ENCODE measurements at places on chromosomes 6 and 20.

- no peak for DNase-seq
Observed at GRCh38 chr6:4675121-4675520, 101.1 kb upstream of the CDYL start.

DNA sequence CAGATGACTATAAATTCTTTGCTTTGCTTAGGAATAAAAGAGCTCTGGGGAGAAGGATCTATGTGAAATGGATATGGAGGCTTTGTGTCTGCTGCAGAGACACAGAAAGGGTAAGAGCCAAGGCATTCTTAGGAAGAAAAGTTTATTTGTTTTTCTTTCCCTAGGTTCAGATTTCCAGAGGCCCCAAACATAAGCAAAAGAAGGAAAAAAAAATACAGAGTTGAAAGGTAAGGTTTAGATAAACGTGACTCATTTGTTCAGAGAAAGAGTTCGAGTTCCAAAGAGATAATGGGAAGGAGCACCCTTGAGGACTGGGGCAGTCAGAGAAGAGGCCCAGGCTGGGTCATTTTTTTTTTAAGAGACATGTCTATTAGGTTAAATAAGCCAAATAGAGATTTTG is 27.4 kb upstream of the BMP5 start:
- peak; percentile 46 for DNase-seq

DNA sequence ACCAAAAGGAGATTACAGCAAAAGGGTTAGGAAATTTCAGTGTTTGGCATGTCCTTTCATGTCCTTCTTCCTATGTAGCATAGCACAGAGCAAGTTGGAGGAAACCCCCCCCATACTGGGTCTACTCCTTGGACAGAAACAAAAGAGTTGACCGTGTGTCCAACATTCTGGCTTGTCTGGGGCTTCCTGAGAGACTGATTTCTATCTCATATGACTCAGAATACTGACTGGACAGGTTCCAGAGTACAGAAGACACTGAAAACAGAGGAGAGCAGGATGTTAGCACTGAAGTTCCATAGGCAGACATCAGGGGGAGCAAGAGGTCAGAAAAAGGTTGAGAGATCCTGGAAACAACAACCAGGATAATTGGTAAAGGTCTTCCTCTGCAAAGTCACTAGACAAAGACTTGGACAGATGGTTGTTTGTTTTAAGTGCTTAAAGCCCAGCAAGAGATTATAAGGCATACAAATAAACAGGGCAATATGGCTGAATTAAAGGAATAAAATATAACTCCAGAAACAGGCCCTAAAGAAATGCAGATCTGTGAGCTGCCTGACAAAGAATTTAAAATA is 48.4 kb downstream of the USP49 start:
- DNase-seq, result peak; percentile 93

- no peak for DNase-seq
Observed at GRCh38 chr6:126605089-126605488, 265.2 kb downstream of the CENPW start.

DNA sequence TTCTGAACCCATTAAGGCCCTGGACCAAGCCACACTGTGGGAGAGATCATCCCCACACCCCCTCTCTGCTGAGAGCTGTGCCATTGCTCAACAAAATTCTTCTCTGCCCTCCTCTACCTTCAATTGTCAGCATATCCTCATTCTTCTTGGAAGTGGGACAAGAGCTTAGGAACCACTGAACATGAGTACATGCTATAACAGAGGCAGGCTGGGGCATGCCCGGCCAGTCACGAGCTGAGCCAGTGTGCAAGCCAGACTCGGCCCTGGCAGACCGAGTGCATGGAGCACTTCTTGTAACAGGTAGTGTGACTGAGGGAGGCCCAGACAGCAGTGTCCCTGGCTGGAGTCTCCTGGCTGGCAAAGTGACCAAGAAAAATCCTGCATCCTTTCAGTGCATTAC is 149.2 kb downstream of the MOXD1 start:
- DNase-seq, result no peak

DNA sequence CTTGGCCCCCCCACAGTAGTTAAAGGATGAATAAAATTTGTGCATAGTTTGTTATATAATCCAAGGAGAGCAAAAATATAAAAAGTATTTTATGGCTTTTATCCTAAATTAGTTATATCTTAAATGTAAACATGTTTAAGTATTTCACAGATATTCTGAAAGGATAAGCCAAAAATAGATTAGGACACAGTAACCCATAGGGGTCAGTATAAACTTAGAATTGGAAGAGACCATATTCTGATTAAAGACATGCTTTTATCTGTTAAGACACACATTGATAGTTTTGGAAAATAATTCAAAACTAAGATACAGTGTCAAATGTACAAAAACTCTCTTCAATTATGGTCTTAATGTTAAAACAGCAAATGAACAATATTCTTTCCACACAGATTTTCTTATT is 4.5 kb upstream of the SERINC1 start:
- peak; percentile 25 for DNase-seq

DNA sequence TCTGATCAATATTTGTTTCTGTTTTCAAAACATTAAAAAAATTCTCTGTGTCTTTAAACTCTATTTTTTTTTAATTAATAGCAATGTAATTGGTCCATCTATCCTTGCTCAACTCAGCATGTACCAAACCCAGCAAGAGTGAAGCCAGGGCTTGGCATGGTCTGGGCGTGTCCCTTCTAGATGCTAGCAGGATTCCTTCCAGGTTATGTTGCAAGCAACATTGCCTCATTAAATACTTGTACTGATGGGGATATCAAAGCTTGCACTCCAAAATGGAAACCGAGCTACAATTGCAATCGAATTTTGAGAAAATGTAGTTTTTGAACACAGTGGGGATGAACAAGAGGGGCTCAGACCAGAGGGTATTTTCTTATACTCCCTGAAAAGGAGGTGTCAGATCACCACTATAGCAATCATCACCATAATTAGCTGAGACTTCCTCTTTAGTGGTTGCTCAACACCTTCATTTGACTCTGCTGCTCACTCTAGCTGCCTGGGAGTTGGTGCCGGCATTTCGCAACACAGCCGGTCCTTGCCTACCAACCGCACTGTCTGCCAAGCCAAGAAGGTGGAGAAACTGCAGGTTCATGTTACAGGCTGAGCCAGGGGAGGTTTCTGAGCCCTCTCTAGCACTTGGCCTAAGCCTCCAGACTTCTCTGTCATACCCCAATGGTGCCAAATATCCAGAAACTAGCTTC is 67.8 kb upstream of the RALGAPA2 start:
- peak; percentile 14 for DNase-seq

- DNase-seq, result peak; percentile 94
Observed at GRCh38 chr6:155171109-155171746, 92.6 kb upstream of the CLDN20 start.

DNA sequence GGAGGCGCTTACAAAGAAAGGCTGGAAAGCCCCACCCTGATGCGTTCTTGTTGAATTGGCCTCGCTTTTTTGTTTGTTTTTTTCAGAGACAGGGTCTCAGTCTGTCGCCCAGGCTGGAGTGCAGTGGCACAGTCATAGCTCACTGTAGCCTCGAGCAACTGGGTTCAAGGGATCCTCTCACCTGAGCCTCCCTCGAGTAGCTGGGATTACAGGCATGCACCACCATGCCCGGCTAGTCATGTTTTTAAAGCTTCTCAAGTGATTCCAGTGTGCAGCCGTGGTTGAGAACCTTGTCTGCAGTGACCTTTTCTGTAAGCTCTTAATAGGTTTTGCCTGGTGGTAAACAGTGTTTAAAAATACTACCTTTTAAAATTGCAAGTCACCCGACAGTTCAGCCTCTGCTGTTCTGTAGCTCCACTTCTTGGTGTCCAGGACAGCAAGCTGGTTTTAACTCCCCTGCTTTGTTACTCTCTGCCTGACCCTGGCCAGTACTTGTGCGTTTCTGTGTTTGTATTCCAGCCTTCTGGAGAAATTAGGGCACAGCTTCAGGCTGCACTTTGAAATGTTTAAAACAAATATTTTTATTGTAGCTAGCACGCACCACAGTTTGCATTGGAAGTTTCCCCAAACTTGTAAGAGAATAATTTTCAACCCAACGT is 54.4 kb downstream of the KDM1B start:
- DNase-seq, result no peak

- DNase-seq, result peak; percentile 9
Observed at GRCh38 chr6:88629838-88630494, 333.5 kb downstream of the RNGTT start.

DNA sequence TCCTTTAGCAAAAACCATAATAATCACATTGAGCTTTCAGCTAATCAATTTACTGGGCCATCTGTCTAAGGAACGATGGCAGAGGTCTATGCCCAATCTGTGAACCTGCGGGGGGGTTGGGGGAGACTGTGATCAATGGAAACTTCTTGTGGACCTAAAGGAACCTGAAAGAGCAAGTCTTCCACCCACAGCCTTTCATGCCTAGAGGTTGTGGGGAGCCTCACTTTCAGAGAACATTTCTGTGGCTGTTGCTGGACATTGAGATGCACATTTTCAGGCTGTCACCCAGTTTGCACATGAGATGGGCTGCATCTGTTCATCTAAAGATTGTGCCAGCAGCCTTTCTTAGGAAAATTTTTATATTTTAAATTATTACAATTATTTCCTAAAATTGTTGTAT is 310.0 kb upstream of the SPTLC3 start:
- no peak for DNase-seq

- no peak for DNase-seq
Observed at GRCh38 chr20:41225091-41225490, 87.7 kb downstream of the PLCG1 start.

GRCh38 chr6:168060521-168060931 is 18.5 kb downstream of the FRMD1 start:
- peak; percentile 65 for DNase-seq

GRCh38 chr20:47949230-47949629 is 163.9 kb upstream of the SULF2 start:
- no peak for DNase-seq

GRCh38 chr6:170132561-170132991 is 158.3 kb downstream of the DLL1 start:
- no peak for DNase-seq

- DNase-seq, result no peak
Observed at GRCh38 chr6:122735582-122735981, 43.9 kb upstream of the FABP7 start.

DNA sequence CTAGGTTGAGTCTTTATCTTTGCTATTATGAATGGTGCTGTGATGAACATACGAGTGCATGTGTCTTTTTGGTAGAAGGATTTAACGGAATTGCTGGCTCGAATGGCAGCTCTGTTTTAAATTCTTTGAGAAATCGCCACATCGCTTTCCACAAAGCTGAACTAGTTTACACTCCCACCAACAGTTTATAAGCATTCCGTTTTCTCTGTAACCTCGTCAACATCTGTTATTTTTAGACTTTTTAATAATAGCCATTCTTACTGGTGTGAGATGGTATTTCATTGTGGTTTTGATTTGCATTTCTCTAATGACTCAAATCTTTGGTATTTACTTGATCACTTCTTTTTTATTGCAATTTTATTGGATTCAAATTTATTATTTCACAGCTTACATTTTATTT is 117.4 kb upstream of the HDGFL1 start:
- no peak for DNase-seq

DNA sequence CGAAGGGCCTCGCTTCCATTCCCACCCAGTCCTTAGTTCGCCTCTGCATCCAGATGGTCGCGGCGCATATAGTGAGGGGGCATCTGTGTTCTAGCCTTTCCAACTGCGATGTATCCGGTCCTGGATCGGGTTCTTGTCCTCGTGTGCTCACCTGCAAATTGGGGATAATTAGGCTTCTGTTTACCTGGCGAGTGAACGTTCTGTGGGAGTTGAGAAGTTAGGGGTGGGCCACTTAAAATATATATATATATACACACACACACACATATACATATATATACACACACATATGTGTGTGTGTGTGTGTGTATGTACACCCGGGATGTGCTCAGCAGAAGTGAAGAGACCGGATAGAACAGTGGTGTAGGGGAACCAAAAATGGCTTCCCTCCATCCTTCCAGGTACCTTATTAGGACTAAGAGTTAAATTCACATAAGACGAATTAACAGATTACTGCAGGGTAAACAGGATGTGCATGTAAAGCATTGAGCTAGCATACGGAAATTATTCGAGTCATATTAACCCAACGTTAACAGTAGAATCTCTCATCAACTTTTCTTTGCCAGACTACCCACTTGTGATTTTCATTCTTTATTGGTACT is 537 bp downstream of the CSTF1 start:
- peak; percentile 15 for DNase-seq

GRCh38 chr6:110880651-110881050 is 6.1 kb downstream of the AMD1 start:
- no peak for DNase-seq

DNA sequence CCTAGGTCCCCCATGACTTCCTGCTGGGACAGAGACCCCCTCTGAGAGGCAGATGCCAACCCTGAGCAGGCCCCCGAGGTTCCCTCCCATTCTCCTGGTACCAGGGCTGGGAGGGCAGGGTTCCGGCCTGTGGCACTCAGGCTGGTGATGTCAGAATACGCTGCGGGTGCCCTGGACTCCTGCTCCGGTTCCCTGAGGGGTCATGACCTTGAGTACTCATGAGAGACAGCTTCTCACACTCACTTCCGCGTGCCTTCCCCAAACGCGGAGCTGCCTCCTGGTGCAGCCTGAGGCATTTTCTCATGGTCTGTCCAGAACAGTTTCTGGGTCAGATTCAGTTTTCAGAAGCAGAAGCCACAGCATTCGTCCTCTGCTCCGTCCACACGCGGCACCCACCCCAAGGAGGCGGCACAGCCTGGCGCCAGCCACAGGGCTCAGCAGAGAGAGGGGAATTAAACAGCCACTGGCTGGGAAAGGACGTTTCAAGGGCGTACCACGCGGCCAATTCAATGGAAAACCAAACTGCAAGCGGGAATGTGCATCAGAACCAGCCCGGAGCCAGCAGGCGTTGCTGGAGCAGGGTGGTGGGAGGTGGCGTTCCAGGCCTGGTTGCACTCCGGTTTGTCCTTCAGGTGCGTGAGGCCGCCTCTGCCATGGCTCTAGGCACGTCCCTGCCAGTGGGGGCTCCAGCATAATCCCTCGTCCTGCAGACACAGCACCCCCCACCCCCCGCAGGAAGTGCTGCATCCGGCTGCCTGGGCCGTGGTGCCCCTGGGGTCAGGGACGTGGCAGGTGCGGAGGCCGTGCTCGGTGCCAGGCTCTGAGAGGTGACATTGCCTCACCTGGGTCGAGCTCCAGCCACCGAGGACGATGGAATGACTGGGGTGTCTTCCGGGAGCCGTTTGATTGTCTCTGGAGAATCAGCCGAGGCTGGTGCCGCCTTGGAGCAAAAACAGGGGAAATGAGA is 58.3 kb upstream of the BHLHE23 start:
- no peak for DNase-seq

- DNase-seq, result no peak
Observed at GRCh38 chr6:105495515-105495914, 92.6 kb upstream of the PREP start.

DNA sequence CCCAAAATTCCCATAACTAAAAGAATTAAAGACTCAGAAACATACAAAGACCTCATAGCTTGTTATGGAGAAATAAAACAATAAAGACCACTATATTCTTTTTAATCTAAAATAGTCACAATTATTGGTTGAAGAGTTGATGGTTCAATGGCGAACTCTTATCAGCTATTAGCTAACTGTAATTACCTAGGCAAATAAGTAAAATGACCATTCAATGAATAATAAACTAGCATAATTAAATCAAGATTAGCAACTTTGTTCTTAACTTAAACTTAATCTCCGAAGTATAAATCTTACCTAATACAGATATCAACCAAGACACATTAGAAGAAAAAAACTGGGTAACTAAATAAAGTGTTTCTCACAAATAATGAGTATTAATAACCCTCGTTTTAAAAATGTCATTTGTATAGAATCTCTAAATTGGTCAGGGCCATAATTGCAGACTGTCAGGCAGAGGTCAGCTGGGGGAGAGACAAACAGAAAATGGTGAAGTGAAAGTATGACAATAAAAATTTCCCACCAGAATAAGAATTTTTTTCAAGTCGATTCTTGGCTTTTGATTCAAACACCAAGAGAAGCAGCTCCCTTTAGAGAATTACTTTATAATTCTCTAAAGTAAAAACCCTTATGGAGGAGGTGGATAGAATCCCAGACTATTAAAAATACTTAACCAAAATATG is 1.7 kb downstream of the FKBP5 start:
- no peak for DNase-seq
